Ammon's horn (tissue), 1 donor: ENCODE measurements at places on chromosomes 13 and 19.

DNA sequence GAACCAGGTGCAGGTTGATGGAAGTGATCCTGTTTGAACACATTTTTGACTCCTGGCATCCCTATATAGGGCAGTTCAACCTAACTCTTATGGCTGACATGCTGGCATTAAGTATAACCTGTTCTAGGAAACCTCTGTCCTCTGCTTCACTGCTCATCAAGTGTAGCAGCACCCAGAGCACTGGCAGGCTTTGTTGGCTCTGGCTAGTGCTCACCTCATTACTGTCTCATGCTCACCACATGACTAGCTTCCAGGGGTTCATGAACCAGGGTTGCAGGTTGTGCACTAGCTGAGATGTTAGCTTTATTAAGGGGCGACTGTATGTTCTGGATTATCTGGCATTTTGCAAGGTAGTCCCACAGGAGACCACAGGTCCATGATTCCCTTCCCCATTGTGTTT lies 63.6 kb downstream of the B3GLCT start:
- DNase-seq = no peak

GRCh38 chr13:35697186-35697730 lies 220.8 kb upstream of the MAB21L1 start:
- no peak for DNase-seq

DNA sequence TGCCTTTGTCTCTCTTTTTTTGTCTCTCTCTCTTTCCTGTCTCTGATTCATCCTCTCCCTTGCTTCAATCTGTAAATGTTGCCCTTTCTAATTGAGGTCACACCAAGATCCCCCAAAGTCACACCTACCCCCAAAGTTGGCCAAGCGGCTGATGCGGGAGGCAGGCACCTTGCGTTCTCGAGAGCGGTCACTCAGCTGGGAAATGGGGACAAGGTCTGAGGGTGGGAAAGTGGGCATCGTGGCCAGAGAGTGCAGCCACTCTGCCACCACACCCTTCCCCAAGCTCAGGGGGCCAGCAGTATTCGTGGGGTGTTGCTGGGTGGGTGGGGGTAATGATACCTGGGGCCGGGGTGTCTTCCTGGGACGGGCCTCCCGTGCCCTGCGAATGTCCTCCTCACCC lies 2.7 kb downstream of the COQ8B start:
- DNase-seq = no peak

DNA sequence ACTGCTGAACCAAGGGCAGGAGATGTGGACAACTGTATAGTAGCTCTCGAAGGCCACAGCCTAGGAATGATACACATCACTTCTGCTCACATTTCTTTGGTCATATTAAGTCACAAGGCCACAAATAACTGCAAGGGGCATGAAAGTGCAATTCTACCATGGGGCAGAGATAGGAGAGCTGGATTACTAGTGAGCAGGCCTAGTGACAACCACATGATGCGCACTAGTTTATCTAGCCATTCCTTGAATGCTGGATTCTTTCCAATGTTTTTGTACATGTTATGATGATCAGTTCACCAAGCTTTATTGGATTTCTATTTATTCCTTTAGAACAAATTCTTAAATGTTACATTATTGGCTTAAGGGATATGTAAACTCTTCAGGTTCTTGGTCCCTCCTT lies 100.7 kb downstream of the MIPEP start:
- no peak for DNase-seq

DNA sequence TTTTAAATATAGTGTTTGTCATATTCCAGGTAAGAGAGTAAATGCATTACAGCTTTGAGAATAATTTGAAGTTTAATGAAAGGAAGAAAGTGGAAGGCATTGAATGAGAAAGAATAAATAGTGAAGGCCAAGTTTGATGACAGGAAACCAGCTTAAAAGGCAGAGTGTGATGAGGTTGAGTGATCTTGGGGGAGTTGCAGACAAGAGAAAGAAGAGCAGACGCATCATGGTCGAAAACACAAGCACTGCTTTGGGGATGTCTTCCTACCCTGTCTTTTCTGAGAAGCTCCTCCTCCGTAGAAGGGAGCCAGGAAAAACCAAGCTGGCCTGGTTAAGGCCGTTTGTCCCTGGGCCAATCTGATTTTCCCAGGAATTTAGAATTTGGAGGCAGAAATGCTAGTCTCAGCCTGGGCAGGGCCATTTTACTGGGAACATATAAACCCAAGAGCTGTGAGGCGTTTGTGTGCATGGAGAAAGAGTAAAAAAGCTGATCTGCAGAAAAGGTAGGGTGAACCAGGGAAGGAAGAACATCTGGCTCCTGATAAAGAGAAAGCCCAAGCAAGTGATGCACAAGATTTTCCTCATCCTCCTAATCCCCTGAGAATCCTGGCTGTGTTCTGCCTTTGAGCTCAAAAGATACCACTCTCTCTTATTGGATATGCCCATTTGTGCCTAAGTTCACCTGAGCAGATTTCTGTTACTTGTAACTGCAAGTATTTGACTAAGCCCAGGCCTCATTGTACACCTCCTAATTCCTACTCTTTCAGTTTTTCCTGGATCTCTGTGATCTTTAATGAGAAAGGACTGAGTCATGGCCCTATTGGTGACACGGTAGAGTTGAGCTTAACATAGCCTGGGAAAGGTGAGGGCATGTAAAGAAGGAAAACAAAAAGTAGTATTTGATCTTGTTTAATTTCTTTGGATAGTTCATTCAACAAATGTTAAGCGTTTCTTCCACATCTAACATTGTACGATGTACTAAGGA lies 80.0 kb downstream of the WDFY2 start:
- no peak for DNase-seq

DNA sequence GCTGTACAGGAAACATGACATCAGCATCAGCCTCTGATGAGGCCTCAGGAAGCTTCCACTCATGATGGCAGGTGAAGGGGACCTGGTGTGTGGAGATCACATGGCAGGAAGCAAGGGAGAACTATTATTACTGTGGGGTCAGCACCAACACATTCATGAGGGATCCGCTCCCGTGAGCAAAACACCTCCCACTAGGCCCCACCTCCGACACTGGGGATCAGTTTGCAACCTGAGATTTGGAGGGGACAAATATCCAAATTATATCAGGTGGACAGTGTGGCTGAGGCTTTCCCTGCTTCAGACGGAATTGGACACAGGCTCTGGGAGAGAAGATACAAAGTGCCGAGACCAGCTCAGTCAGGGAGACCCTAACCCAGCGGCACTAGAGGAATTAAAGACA lies 5.7 kb upstream of the ZNF792 start:
- no peak for DNase-seq

GRCh38 chr13:76570510-76570971 lies 315.7 kb downstream of the KCTD12 start:
- DNase-seq = peak; percentile 62

- DNase-seq = peak; percentile 100
These were observed 563 bp upstream of the TOMM40 start for GRCh38 chr19:44890366-44891015.

- DNase-seq = no peak
These were observed 13.3 kb downstream of the KATNAL1 start for GRCh38 chr13:30294004-30294403.

- no peak for DNase-seq
These were observed 5.6 kb downstream of the GFY start for GRCh38 chr19:49430678-49431329.

- no peak for DNase-seq
These were observed 484.5 kb downstream of the DIAPH3 start for GRCh38 chr13:59679254-59679653.

DNA sequence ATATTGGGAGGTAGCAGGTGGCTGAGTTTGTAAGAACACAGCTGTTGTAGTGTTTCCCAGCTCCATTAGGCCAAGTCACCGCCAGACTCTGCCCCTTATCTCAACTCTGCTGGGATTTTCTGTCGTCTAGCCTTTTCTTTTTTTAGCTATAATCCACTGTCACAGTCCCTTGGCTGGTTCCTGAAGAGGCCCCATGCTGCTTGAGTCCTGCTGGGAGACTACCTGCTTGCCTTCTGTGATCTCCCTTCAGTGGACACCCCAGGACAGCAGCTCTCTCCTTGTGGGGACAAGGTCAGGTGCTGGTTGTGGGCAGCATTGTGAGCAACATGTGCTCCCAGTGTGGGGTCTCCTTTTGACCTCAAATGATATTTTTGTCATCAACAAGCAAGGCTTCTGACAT lies 195.0 kb upstream of the ATXN8OS start:
- DNase-seq = no peak
